ENCODE measurements at places on chromosomes 3 and 15. TPM values are rescaled to one million over a fixed set of nuclear protein-coding genes. Genes with fewer than 3 reads are reported as not detected.
A peak's percentile ranks its signal among the peaks of the same experiment; 100 is the strongest.

The MTHFS gene
- total RNA-seq, result not detected

The ACKR2 gene
- not detected for total RNA-seq

The XIRP1 gene
- total RNA-seq, result under 0.01 TPM

The ARPP21 gene
- total RNA-seq, result not detected

The GOLGA8R gene
- 0.72 TPM for total RNA-seq

The FANCD2OS gene
- not detected for total RNA-seq

The SLC22A14 gene
- not detected for total RNA-seq

The UCN2 gene
- total RNA-seq, result not detected

The A4GNT gene
- 5.4 TPM for total RNA-seq

The GXYLT2 gene
- total RNA-seq, result 27.0 TPM

The PAK6 gene
- total RNA-seq, result under 0.01 TPM

- DNase-seq, result no peak
Measured at GRCh38 chr3:61268644-61269043, 17.4 kb upstream of the FHIT start.

GRCh38 chr15:93250950-93251349 is 161.9 kb upstream of the RGMA start:
- DNase-seq, result peak; percentile 43

GRCh38 chr15:74977599-74977998 is 17.8 kb upstream of the SCAMP5 start:
- no peak for DNase-seq

GRCh38 chr15:92634060-92634459 is 21.5 kb downstream of the FAM174B start:
- DNase-seq, result no peak

DNA sequence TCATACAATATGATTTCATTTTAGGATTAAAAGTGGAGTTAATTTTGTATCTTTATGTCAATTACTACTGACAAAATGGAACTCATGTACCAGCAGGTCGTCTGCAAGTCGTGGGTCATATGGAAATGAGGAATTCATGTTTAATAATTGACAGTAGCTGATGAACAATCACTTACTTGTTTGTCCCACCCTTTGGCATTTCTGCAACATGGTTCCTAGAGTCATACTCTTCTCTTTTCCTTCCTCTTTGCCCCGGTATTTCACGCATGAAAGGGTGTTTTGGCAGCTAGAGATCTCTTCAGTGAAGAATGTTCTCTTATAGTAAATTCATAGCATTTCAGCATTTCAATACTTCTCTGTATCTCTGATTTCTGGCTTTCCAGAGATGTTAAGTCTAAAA is 133.3 kb upstream of the SLC24A5 start:
- DNase-seq, result no peak

- no peak for DNase-seq
Measured at GRCh38 chr3:82596805-82597204, 835.4 kb upstream of the GBE1 start.

DNA sequence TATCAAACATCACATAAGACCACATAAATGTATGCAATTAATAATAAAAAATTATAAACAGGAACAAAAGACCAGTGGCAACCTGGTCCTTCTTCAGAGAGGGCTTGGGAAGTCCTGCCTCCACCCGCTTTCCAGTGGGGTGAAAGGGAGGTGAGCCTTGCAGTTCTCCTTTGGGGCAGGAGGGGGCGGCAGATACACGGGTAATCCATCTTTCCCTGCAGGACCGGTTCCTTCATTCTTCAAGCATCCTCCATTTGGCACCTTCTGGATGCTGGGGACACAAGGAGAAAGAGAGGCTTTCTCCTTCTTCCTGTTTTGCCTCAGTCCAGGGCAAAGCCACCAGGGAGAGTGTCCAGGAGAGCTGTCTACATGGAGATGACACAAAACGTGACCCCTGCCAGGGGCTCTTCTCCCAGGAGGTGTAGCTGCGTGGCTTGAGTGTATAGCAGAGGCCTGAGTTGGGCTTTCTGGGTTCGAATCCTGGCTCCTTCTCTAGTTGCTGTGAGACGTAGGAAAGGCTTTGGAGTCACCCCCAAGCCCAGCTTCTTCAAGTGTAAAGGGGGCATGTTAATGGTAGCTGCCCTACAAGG is 23.2 kb downstream of the RPLP1 start:
- DNase-seq, result peak; percentile 91

DNA sequence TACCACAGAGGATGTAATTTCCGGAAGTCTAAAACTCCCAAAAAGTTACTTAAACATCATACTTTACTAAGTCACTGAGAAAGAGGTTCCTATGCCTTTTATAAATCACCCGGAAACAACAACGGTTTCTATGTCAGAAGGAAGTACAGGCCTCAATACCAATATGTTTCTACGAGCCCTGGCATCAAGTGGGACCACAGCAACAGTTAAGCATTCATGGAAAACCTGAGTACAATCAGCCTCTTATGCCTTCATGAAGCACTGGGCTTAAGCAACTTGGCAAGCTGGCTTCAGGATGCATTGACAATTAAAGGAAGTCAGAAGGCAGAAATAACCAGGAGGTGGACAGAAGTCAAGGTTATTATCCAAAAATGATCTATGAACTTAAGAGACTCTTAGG is 19.1 kb upstream of the B3GNT5 start:
- DNase-seq, result no peak

- no peak for DNase-seq
Measured at GRCh38 chr3:194828116-194828515, 142.4 kb downstream of the FAM43A start.

- no peak for DNase-seq
Measured at GRCh38 chr3:79521221-79521848, 246.5 kb downstream of the ROBO1 start.

DNA sequence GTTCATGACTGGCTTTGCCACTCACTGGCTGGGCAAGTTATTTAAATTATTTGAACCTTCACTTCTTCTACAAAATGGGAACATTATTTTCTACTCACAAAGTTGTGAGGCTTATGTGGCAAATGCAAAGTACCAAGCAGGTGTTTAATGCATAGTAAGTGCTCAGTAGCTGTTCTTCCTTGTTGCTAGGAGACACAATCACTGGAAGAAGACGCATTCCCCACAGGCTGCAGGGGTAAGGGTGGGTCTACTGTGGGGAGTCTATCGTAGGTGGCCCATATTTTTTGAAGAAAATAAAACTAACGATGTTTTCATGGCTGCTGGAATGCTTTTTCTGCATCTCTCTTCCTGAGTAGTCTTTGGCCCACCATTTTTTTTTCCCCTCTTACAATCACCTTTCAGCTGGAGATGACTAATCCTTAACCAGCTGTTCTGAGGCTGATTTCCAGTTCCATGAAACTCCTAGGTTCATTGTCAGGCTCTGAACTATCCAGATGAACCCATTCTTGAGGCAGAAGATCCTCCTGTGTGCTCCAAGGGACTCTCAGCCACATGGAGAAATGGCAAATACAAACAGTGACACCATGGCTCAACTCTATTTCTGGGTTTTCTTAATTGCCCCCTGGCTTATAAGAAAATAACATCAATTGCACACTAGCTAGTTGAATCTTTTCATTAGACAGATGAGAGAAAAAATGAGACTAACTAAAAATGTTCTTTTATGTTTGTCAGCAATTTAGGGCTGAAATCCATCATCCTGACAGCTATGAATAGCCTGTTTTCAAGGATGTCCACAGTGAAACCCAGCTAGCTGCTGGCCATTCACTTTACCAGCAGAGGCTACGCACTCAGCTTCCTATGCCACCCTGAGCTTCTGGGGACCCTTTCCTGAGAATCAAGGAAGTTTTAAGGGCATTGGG is 108.3 kb upstream of the ETV5 start:
- DNase-seq, result no peak

DNA sequence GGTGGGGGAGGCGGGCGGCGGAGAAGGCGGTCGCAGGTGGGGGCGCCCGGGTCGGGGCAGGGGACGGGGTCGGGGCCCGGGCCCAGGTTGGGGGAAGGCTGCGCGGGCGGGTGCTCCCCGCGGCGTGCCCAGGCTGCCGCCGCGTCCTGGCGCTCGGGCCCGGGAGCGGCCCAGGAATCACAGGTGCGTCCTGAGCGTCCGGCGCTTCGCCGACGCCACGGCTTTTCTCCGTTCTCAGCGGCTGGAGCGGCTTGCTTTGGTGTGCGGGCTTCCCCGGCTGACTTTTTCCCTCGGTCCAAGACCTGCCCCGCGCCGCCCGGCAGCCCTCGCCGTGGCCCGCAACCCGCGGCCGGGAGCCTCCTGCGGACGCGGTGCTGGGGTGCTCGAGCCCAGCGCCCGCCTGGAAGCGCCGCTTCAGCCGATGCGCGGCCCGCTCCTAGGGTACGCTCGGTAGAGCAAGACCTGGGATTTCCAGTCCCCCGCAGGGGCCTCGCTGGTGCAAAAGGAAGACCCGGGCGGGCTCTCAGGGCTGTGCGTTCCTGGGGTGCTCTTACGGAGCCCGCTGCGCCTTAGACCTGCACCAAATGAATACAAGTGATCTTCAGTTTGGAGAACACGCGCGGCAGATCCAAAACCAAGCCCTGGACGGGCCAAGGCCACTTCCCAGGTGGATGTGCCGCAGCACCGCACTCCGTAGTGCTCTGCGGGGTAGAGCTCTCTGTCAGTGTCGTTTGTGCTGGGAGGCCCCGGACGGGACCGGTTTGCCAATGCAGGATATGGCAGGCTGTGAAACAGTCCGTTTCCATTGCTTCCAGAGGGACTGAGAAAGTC is 639 bp downstream of the NIPA1 start:
- peak; percentile 64 for DNase-seq

- peak; percentile 65 for DNase-seq
Measured at GRCh38 chr15:60370105-60370868, 27.5 kb downstream of the ANXA2 start.

- DNase-seq, result no peak
Measured at GRCh38 chr3:137963463-137963862, 46.5 kb upstream of the CLDN18 start.

GRCh38 chr15:37108381-37109167 is 8.2 kb upstream of the MEIS2 start:
- DNase-seq, result no peak

DNA sequence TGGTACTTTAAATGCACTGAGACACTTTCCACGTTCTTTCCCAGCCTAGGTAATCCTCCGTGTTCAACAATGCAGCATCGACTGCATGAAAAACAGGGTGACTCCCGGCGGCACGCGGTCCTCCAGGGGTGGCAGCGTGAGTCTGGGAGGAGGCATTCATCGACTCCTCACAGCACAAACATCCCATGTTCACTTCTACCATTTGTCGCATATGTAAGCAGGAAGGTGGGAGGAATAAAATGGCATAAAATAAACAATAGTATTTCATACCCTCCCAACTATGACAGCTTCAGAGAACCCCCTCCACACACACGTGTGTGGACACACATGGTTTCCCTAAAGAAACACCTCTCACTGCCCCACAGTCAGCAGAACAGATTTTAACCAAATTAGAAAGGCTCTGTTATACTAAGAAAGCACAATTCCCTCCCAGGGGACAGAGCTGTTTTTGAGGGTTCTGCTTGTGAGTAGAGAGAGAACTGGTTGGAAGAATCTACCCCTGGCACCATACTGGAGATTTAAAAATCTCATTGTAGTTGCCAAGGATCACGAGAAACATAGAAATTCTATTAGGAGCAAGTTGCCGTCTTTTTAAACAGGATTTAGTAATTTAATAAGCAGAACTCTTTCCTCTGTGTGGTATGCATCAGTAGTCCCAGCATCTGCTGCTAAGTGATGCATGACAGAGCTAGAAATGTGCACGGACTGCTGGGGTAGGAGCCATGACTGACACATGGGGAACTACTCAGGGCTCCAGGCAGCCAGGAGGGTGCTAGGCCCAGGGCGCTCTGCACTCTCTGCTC is 6.0 kb downstream of the FAM43A start:
- DNase-seq, result peak; percentile 41

- DNase-seq, result no peak
Measured at GRCh38 chr3:33936171-33936920, 137.9 kb downstream of the PDCD6IP start.

DNA sequence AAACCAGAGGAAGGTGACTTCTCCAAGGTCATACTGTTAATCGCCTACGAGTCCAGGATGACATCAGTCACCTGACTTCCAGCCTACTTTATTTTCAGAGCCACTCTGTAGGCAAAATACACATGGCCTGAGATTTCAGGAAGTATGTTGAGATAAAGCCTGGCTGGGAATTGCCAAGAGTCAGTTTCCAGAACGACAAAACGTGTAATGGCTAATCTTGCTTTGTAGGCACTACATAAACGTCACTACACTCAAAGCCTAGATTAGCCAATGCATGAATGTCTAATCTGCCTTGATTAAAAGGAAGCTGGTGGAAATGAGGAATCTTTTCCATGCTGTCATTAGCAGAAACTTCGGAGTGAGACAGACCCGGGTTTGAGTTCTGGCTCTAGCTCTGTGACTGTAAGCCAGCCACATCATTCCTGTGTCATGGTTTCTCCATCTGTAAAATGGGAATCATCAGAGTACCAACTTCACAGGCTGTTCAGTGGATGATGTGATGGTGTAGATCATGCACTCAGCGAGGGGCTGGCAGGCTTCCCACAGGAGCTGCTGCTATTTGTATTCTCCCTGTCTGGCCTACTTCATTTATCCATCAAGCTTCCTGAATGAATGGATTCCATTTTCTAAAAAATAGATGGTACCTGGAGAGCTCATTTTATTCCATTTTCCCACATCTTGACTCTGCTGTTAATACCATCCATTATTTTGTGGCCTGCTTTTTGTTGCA is 241.9 kb downstream of the XXYLT1 start:
- DNase-seq, result peak; percentile 40

DNA sequence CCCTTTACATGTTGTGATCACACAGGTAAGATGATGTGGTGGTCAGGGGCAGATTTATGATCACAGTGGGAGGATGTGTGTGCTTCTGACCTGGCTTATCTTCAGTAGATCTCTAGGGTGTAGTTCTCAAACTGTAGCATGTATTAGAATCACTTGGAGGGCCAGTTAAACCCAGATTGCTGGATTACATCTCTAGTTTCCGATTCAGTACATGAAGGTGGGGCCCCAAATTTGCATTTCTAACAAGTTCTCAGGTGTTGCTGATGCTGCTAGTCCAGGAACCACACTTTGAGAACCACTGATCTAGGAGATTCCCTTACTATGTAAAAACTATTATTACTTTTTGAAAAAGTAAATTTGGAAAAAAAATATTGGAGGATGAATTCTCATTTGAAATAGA is 199.3 kb upstream of the GOLIM4 start:
- no peak for DNase-seq

DNA sequence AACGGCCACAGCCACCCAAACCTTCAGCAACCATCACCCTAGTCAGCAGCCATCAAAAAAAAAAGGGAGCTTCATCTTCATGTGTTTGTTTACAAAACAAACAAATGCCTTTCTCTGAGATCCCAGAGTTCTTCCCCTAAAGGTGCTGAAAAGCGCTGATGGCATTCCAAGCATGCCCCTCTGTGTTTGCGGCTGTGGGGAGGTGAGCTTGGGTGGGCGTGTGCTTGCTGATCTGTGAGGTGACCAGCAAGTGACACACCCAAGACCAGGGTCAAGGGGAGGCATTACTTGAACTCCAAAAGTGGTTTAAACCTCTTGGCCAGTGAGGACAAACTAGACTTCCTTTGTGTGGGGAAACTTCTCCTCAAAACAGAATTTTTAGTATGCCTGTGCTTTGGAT is 81.5 kb downstream of the DHX36 start:
- no peak for DNase-seq

Data from stomach (tissue), 19 donors.